ENCODE measurements at places on chromosomes 7 and 10.

DNA sequence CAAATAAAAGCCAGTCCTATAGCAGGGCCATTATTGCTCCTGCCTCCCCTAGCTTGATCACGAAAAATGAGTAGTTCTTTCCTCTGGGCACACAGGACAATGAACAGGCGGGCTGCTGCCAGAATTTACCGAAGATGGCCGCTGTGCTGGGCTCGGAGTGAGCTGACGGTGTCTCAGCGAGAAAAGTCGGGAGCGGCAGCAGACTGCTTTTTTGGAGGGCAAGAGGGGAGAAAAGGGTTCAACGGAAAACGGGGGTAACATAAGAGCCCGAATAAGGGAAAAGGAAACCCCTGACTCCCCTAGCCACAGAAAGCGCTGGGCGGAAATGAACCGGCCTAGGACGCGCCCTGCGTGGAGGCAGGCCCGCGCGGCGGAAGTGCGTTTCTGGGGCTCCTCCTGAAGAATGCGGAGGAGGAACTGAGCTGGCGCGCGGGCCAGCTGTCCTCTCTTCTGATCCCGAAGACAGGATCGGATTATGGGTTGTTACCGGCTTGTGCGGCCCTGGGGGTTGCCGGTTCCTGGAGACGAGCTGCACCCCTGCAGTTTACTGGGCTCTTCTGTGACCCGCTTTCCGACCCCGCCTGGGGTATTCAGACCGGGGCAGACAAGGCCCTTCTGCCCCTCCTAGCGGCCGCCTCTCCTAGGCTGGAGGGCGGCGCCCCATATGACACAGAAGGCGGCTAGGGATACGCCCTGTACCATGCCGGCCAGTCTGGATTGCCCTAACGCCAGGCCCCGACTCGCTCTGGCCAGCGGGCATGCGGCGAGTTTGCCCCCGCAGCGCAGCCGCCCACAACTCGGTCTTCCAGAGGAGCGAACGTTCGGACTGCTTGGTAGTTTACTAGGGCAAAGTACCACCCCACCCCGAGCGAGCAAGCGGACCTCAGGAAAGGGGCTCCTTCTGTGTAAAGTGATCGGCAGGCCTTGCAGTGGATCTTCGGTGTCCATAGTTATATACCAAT lies 30.1 kb upstream of the KMT2E start:
- peak; percentile 92 for DNase-seq

DNA sequence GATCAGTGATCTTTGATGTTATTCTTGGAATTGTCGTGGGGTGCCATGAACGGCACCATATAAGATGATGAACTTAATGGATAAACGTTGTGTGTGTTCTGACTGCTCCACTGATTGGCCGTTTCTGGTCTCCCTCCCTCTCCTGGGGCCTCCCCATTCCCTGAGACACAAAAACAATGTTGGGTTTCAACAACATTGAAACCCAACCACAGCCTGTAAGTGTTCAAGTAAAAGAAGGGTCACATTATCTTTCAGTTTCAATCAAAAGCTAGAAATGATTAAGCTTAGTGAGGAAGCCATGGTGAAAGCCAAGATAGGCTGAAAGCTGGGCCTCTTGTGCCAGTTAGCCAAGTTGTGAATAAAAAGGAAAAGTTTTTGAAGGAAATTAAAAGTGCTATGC lies 19.5 kb downstream of the EN2 start:
- no peak for DNase-seq

GRCh38 chr7:68073701-68074100 lies 1077.1 kb downstream of the TYW1 start:
- no peak for DNase-seq

DNA sequence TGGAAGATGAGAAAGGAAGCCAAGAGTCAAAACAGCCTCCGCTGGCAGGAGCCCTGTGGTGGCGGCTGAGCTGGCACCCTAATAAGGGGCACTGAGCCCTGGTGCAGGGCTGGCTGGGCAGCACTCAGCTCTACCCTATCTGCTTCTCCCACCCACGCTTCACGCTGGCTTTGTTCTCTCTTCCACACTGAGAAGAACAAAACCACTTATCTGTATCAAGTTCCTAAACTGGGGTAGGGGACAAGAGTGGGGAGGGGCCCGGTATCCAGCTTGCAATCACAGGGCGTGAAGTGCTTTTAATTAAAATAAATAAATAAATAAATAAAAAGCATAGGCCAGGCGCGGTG lies 52.1 kb downstream of the FAM53B start:
- DNase-seq = no peak
